ENCODE measurements at places on chromosomes 2 and 18.

DNA sequence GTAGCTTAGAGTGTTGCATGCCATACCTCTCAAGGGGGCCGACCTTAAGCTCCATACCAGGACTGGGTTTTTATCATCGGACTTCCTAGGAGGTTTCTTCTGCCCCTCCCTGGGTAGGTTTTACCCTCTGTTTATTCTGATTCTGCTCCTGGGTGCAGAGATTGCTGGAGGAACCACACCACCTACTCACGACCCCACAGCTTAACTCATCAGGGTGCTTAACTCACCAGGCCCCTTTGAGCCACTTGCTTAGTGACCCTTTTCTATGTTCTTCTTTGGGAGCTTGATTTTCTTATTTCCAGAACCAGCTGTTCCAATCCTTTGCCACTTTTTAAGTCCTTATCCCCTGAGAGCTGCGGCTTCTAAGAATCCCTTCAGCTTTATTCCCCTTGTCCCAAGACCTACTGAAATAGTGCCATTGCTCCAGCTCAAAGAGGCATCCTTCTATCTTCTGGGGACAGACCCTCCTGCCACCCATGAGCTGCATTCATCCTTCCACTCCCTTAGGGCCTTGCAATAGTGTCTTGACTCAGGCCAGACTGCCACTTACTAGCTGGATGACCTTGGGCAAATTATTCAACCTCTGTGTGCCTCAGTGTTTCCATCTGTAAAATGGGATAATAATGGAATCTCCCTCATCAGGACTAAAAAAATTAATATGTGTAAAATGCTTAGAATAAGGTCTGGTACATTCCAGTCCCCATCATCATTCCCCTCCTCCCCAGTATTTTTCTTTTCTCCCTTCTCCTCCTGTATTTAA is 5.8 kb downstream of the OXER1 start:
- DNase-seq: no peak

GRCh38 chr18:24078391-24078790 is 60.5 kb upstream of the CABYR start:
- DNase-seq: no peak

DNA sequence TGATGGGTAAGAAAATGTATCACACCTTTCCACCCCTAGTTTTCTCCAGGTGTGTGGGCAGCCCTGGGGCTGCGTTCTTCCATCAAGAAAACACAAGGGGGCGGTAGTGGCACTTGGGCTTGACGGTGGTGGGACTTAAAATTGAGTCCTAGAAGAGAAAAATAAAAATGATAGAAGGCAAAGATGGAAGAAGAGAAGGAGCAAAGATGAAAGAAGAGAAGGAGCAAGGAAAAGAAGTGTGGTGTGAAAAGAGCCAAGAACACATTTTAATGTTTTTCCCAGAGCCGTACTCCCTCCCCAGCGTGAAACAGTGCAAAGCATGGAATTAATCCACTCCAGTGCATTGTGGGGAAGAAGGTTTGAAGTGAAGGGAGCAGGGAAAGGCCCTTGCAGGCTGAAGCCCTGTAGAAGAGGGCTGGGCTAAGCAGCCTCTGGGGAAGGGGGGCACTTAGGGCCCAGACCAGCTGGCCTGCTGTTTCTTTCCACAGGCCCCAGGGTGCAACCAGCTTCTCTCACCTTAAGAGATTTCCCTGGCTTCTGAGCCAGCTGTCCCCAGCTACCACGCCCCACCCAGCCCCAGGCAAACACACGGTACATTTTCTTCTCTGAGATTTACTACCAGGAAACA is 256.8 kb downstream of the RNF152 start:
- DNase-seq: no peak

DNA sequence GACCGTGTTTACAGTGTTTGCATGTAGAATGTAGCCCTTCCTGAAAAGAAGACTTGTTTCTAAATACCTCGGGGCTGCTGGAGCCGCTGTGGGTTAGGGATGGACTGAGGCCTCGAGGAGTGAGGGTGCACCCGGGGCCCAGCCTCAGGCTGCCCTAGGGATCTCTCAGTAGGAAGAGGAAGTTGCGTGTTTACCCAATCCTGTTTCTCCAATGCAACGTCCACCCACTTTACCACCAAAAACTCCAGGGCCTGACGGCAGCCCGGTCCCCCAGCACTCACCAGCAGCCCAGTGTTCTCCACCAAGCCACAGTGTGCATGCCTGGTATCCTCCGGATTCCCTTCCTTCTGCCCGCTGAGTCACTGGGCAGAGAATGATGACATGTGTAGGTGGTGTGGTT is 255.8 kb downstream of the GLI2 start:
- DNase-seq: no peak

GRCh38 chr2:206260188-206261012 is 14.1 kb upstream of the ZDBF2 start:
- DNase-seq: no peak

DNA sequence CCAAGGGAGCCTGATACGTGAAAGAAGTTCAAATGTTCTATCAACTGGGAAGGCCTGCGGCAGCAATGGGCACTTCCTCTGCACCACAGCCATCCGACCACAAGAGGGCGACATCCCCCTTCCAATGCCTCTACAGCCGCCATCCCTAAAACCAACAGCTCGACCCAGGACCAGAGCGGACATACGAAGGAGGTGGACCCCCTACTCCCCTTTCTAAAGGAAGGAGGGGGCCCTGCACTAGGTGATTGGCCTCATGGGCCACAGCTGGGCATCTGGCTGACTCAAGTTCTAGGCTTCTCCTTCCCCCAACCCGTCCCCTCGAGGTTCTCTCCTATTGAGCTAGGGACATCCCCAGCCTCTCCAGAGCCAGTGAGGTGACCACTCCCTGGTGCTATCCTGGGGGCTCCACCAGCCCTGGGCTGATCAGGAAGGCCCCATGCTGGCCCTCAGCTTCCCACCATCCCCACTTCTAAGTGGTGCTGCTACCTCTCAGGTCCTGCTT is 217.2 kb downstream of the TNS1 start:
- DNase-seq: no peak

- DNase-seq: no peak
Measured at GRCh38 chr18:49968644-49969309, 155.4 kb upstream of the ACAA2 start.

- DNase-seq: no peak
Measured at GRCh38 chr2:113227698-113228097, 51.0 kb downstream of the PAX8 start.

GRCh38 chr2:182366628-182367027 is 60.2 kb downstream of the PDE1A start:
- DNase-seq: no peak

DNA sequence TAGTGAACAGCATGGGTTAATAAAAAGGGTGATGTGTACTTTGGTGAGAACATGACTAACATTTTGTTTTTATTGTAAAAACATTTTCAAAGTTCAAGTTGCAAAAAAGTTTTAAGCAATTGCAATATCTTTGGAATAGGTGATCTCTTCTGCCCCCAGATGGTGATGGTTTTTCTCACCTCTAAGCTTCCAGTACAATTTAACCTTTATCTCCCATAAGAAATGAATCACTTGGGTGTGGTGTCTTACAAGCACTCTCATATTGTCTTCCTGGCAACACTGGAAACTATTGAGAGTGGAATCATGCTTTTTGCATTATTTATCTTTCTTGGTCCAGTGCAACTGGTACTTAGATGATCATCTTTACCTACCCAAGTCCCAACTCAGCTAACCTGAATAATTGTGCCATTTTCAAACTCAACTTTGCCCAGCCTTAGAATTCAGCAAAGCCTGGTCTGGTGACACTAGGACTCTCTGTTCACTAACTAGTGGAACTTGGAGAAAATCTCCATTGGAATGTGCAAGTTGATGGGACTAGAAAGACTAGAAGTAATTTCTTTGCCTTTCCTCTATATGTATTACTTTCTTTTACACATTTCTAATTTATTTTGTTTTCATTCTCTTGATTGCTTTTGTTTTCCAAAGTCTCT is 964.7 kb upstream of the ZEB2 start:
- DNase-seq: no peak

DNA sequence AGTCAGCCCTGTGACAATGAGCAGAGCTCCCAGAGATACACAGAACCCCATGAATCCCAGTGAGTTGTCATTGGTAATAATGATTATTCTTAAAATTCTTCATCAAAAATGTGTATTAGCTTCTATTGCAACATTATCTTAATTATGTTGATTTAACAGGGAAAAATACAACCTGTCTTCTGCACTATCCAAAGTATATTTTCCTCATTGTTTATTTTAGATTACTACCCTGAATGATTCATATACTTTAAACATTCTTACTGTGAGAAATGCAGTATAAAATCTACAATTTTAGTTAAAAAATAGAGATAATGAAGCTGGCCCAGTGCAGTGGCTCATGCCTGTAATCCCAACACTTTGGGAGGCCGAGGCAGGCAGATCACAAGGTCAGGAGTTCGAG is 125.2 kb upstream of the LYPD1 start:
- no peak for DNase-seq

GRCh38 chr2:102615620-102616436 is 3.5 kb upstream of the SLC9A2 start:
- no peak for DNase-seq

DNA sequence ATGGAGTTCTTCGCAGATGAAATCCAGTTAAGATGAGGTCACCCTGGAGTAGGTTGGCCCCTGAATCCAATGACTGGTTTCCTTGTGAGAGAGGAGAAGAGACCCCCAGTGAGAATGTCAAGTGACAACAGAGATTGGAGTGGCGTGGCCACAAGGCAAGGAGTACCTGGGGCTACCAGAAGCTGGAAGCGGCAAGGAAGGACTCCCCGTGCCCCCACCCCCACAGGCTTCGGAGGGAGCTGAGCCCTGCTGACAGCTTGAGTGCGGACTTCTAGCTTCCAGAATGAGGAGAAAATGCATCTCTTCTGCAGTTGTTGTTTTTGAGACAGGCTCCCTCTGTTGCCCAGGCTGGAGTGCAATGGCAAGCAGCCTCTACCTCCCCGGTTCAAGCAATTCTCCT is 78.0 kb upstream of the HPCAL1 start:
- DNase-seq: no peak

- DNase-seq: no peak
Measured at GRCh38 chr2:234275515-234275914, 221.4 kb downstream of the ARL4C start.

- no peak for DNase-seq
Measured at GRCh38 chr2:21267232-21267835, 143.6 kb downstream of the TDRD15 start.

- DNase-seq: no peak
Measured at GRCh38 chr2:127048969-127049897, 57.7 kb downstream of the BIN1 start.

DNA sequence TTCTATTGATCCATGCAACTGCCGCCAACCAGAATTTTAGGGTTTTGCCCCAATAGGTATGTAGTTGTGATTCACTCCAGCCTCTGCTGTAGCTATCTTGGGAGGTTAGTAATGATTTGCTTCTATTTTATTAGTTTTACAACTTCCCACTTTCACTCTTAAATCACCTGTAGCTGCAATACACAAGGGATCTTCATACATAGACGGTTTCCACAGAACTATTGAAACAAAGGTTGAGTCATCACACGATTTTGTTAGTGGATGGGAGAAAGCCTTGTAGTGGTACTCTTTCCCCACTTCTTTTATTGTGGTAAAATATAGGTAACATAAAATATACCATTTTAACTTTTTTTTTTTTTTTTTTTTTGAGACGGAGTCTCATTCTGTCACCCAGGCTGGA is 104.2 kb upstream of the SPRED2 start:
- DNase-seq: no peak

DNA sequence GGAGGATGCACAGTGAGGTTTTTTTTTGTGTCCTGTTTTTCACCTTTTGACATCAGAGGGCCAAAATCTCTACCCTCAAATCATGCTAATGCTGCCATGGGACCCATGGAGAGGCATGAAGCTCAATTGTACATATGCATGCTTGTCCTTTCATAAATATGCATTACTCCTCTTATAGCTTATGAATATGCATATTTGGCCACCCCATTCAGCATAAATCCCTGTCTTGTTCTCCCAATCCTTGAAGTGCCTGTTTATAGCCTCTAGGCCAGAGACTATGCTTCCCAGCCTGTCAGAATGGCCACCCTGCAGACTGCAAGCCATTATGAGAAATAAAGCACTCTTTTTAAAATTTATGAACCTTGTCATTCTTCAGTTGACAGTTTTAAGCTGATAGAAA is 696.4 kb upstream of the ZNF804A start:
- DNase-seq: no peak

GRCh38 chr18:63207835-63208234 is 111.7 kb downstream of the BCL2 start:
- no peak for DNase-seq

DNA sequence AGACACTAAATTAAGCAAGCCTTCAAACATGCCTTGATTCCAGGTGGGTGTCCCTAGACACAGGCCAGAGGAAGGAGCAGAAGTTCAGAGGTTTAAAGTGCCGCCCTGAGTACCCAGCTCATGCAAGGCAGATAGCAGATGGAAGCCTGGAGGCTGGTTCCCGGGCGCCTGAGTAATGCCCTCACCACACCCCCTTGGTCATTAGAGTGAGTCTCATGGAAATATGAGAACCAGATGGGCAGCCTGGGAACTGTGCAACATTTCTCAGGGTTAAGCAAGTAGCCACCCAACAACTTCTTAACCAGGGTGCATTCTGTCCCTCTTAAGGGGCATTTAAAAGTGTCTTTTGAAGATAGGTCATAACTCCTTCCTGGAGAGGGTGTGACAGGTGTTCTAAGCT is 44.1 kb downstream of the TGFA start:
- no peak for DNase-seq

DNA sequence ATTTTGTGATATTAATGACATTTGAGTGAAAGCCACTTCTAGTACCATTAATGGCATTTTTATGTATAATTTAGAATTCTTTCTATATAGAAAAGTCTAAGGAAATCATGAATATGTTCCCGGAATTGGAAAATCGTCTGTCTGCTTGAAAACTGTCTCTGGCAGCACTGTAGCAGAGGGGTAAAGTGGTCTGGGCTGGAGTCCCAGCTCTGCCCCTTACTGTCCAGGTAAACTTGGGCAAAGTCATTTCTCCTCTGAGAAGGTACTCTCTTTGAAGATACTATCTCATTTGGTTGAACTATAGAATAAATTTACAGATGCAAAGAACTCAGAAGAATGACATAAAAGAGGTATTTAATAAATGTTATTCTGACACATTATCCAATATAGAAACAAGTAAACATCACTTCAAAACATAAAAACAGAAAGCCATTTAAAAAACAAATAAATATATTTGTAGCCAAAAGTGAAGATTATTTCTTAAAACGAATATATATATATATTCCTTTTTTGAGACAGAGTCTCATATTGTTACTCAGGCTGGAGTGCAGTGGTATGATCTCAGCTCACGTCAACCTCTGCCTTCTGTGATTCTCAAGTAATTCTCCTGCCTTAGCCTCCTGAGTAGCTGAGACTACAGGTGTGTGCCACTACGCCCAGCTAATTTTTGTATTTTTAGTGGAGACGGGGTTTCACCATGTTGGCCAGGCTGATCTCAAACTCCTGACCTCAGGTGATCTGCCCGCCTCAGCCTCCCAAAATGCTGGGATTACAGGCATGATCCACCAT is 149.8 kb upstream of the ITGA4 start:
- no peak for DNase-seq

- no peak for DNase-seq
Measured at GRCh38 chr2:101657787-101658186, 39.7 kb upstream of the MAP4K4 start.
